Mucosa of gallbladder (tissue), 1 donor: ENCODE measurements at places on chromosomes 16 and 17. TPM values are rescaled to one million over a fixed set of nuclear protein-coding genes. Genes with fewer than 3 reads are reported as not detected.

DNA sequence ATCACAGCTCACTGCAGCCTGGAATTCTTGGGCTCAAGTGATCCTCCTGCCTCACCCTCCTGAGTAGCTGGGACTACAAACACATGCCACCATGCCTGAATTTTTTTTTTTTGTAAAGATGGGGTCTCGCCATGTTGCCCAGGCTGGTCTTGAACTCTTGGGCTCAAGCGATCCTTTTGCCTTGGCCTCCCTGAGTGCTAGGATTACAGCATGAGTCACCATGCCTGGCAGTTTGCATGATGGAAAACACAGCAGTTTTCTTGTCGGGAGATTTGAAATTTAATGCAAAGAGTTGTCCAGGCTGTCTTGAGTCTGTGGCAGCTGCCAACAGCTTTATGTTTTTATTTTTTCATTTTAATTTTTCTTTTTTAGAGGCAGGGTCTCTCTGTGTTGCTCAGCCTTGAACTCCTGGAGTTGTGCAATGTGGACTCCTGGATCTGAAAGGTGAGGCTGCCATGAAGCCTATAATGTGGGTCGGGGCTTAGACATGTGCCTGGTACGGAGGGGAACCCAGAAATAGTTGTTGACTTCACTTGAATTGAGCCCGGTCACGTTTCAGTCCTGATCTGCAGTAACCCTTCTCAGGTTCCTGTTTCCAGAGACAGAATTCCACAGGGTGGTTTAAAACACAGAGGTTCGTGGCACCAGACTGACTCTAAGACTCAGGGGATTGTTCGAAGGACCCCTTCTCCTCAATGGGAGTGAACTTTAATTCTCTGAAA lies 18.7 kb downstream of the CD300A start:
- no peak for DNase-seq

Gene BTBD17
- not detected for total RNA-seq

- no peak for DNase-seq
Observed at GRCh38 chr16:6483469-6484033, 849.1 kb upstream of the RBFOX1 start.

GRCh38 chr16:24023621-24024020 lies 187.8 kb downstream of the PRKCB start:
- DNase-seq = no peak

- peak; percentile 57 for DNase-seq
Observed at GRCh38 chr17:2709183-2709661, 2.3 kb downstream of the CLUH start.

- DNase-seq = no peak
Observed at GRCh38 chr17:10103712-10104111, 94.7 kb downstream of the GAS7 start.

Gene BAHCC1
- 77.4 TPM for total RNA-seq

Gene FBXW10B
- total RNA-seq = 1.6 TPM

Gene MAF
- 84.3 TPM for total RNA-seq

- DNase-seq = no peak
Observed at GRCh38 chr16:11308493-11309283, 27.6 kb upstream of the PRM1 start.

DNA sequence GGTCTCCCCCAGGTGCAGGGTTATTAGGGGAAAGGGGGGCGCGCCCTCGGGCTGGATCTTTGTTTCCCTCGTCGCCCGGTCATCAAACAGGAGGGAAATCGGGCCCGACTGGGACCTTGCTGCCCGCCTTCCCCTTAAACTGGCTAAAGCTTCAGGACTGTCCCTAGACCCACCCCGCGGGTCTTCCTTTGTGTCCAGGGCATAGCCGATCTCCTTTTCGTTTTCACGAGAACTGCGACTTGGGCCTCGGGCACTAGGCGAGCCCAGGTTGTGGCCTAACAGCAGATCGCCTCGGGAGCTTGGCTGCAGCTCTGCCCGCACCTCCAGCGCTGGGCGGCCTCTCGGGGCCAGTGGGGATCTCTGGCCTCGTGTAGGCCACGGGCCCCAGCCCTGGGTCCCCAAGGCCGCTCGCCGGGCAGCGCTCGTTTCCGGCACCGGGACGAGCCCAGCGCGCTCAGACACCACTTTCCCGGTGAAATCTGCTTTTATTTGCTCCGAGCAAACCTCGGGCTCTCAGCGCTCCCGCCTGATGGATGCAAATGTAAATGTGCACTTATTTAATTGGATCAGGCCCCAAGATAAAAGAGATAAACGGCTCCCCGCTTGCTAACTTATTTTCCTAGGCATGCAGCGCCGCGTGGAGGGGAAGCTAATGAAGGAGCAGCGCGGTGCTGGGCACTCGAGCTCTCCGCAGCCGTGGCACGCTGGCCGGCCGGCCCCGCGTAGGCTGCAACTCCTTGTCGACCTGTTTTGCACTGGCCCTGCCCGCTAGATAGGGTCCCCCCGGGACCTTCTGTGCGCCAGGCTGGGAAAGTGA lies 7.8 kb downstream of the IRX5 start:
- no peak for DNase-seq

DNA sequence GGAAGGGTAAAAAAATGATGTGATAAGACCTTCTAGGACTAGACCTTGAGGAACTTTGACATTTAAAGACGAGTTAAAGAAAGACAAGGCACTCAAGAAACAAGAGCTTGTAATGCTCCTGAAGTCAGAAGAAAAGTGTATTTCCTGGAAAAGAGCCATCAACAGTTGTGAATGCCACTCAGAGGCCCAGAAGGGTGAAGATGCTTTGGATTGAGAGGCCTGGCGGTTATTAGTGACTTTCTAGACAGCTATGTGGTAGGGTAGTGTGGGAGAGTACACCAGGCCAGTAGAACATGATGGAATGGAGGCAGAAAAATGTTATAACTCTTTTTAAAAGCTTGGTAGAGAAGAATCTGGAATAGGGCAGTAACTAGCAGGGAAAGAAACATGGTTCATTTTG lies 34.1 kb upstream of the ANKFN1 start:
- no peak for DNase-seq

GRCh38 chr16:24257958-24258357 lies 1.8 kb downstream of the CACNG3 start:
- DNase-seq = no peak

- DNase-seq = no peak
Observed at GRCh38 chr16:89168381-89169189, 3.0 kb upstream of the CDH15 start.

GRCh38 chr16:54687043-54687899 lies 243.4 kb upstream of the IRX5 start:
- DNase-seq = no peak

Gene TNS4
- total RNA-seq = 0.23 TPM

GRCh38 chr17:18986541-18987229 lies 17.9 kb downstream of the FAM83G start:
- DNase-seq = no peak

DNA sequence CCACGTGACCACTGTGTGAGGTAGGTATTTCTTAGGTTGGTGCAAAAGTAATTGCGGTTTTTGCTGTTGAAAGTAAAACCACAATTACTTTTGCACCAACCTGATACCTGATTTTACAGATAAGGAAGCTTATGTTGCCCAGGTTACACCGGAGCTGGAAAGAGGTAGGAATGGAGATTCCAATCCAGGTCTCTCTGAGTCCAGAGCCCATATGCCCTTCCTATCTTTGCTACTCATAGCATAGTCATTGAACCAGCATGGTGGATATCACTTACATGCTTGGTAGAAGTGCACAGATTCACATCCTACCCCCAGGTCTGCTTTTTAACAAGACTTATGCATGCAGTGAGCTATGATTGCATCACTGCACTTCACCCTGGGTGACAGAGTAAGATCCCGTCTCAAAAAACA lies 61.8 kb downstream of the ARSG start:
- no peak for DNase-seq

Gene DPH1
- 51.5 TPM for total RNA-seq

- no peak for DNase-seq
Observed at GRCh38 chr16:66088681-66089080, 277.8 kb upstream of the CDH5 start.

Gene CRHR1
- not detected for total RNA-seq

DNA sequence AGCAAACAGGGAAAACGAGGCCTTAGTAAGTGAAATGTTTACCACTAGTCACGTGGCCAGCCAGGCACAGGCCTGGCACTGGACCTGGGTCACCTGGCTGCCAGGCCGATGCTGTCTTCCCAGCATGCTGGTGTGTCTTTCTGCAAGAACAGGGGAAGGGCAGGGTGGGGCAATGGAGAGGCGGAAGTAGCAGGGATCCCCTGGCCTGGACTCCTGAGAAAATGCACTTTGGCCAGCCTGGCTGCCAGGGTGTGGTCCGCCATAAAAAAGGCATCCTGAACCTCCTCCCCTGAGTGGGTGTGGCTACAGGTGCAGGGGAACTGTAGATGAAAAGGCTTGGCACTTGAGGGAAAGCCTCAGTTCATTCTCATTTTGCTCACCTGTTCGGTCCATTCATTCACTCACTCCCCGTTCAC lies 1.0 kb upstream of the ANKRD40CL start:
- DNase-seq = peak; percentile 94

Gene KCNH6
- total RNA-seq = not detected

DNA sequence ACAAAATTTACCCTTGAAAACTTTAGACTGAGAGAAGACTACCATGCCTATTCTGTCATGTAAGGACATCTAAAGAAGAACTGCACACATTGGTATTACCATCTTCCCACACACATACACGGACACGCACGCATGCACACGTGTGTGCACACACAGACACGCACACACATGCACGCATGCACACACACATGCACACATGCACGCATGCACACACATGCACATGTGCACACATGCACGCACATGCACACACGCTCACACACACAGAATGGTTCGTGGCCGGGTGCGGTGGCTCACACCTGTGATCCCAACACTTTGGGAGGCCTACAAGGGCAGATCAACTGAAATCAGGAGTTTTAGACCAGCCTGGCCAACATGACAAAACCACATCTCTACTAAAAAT lies 296.9 kb upstream of the HSBP1 start:
- no peak for DNase-seq

GRCh38 chr17:19392303-19392702 lies 5.3 kb upstream of the MFAP4 start:
- DNase-seq = no peak

DNA sequence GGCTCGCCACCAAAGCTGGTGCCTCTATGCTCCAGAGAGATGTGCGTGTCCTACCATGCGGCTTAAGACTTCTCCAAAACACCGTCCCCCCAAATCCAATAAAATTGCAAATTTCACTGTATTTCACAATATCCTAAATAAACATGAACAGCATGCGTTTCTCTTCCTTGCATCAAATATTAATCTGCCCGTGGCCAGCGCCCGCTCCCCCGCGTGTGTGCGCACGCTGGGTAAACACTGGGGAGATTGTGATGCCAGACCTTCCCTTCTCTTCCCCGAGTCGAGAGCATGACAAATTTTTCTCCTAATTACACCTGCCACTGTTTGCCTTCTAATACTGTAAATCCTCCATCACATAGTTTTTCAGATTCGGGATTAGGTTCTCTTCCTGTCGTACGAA lies 148.1 kb downstream of the MRM1 start:
- no peak for DNase-seq

Gene NLRC3
- total RNA-seq = 4.0 TPM

Gene SEC14L5
- total RNA-seq = 0.49 TPM

DNA sequence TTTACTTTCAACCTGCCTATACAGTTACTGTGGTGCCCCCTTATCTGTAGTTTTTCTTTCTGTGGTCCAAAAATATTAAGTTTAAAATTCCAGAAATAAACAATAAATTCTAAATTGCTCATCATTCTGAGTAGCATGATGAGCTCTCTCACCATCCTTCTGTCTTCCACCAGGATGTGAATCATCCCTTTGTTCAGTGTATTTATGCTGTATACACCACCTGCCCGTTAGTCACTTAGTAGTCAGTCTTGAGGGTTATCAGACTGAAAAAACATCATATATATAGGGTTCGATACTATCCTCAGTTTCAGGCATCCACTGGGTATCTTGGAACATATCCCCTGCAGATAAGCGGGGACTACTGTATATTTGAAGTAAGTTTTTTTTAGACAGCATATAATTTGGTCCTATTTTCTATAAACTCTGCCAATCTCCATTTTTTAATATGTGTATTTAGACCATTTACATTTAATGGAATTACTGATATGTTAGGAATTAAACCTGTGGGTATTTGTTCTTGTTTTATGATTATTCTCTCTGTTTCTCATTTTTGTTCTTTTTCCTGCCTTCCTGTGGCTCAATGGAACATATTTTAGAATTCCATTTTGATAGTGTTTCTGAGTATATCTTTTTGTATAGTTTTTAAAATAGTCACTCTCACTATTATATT lies 31.0 kb downstream of the TBX21 start:
- no peak for DNase-seq

DNA sequence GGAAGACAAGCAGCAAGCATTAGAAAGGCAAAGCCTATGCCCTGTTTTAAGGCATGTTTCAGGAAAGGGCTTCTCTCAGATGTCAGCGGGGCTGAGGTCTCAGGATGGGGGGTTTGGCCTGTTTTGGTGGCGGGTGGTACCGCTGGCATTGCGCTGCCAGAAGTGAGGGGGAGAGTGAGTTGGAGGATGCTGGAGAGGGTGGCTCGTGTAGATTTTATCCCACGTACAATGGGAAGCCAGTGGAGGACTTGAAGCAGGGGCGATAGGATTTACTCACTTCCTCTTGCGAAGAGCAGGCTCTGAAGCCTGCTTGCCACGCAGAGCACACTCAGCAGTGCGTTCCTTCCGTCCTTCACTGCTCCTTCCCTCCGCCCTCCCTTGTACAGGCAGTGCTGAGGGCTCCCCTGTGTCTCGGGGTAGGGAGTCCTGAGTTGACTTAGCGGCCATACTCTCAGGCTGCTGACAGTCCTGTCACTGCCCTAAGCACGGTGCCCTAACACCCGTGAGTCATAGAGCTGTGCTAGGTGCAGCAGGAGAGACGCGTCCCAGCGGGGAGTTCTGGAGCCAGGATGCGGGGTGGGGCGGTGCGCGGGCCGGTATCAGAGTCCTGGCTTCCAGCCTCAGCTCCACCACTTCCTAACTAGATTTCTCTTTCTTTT lies 113.1 kb downstream of the SNX29 start:
- peak; percentile 52 for DNase-seq

Gene CDK5R1
- total RNA-seq = 2.0 TPM

GRCh38 chr17:27940503-27941428 lies 47.6 kb upstream of the LYRM9 start:
- peak; percentile 11 for DNase-seq

Gene SOX9
- total RNA-seq = 67.0 TPM
